ENCODE measurements at places on chromosomes 11 and 22.

- DNase-seq = no peak
Observed at GRCh38 chr22:28034145-28034759, 115.2 kb upstream of the PITPNB start.

GRCh38 chr11:125274774-125275173, 110.2 kb downstream of the PKNOX2 start:
- no peak for DNase-seq

DNA sequence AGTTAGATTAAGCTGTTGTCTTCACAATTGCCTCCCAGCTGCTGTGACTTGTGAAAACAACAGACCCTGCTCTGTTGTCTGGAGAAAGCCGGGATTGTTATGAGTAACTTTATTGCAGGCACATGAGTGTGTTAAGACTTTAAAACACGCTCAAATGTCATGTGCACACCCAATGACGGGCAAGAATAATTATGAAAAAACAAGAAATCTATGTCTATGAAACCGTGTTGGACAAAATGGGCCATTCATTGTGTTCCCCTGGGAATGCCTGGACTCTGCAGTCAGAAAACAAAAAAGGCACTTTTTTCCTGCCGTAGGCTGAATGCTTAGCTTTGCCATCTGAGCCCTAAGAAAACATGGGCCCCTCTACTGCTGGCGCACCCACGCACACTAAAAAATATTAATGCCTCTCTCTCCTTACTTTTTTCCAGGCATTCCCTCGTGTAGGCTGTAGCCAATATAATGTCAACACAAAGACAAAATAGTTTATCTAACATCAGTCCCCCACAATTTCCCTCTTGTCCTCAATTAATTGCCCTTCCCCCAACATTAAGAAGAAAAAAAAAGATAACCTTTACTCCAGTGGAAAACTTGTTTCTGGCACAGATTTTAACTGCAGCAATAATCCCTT, 207.9 kb downstream of the SOX6 start:
- no peak for DNase-seq

GRCh38 chr11:126102436-126102981, 39.8 kb upstream of the CDON start:
- no peak for DNase-seq

DNA sequence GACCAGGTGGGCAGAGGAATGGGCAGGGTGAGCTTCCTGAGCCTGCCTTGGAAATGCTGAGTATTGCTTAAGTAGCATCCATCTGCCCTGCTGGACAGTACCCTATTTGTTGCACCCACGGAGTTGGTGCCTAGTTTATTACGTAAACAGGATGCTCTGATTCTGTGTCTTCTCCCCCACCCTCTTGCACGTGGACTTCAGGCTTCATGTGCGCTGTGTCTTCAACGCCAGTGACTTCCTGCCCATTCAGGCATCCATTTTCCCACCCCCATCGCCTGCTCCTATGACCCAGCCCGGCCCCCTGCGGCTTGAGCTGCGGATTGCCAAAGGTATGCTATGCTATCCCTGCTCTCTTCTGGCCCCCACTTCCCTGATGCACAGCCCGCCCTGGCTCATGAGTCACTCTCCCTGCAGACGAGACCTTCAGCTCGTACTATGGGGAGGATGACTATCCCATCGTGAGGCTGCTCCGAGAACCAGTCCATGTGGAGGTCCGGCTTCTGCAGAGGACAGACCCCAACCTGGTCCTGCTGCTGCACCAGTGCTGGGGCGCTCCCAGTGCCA, 5.7 kb downstream of the ZP1 start:
- DNase-seq = no peak

DNA sequence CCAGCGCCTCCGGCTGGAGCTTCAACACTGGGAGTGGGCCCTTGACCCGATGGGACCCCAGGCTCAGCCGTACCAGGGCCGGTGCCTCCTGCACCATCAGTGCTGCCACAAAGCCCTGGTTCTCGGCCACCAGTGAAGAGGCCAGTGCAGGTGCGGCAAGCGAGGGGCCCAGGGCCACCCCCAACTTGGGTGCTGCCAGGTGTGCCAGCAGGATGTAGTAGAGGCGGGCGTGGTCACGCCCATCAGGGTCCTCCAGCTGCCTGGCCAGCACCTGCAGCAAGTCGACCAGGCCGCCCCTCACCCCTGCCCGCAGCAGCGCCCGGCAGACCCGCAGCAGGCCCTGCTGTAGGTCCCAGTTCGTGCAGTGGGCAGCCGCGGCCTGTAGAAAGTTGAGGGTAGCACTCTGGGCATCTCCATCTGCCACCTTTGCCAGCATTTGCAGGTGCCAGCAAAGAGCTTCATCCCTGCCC, 2.3 kb downstream of the AP5B1 start:
- no peak for DNase-seq

GRCh38 chr22:21569459-21570170, 2.1 kb downstream of the UBE2L3 start:
- no peak for DNase-seq

All from RWPE2 (cell line).